ENCODE measurements at places on chromosomes 11 and 22.

DNA sequence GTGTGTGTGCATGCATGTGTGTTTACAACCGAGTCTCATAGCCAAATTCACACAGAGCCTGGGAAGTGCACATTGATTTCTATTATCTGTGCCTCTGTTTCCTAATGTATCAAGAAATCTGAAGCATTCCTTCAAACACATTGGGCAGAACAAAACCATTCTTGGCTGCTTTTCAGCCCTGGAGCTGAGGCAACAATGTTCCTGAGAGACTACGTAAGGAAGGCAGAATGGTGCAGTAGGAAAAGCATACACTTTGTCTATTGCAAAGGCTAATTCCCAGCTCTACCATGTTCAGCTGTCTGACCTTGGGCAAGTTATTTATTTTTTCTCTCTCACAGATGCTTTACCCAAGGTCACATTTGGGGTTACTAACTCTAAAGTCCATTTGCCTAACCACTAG, 575.5 kb downstream of the SOX6 start:
- no peak for DNase-seq

DNA sequence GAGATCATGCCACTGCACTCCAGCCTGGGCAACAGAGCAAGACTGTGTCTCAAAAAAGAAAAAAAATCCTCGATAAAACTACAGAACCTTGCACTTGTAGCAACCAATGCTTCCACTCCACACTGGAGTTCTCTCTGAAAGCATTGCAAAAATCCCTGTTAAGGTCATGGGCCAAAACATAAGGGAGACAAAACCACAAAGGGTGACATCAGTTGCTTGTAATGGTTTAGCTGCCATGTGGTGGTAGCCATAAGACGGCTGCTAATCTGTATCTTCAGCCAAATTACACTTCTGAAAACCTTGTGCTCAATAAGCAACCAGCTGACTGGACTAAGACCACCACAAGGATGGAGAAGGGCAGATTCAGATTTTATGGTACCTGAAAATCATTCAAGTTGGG, 20.6 kb upstream of the TPH1 start:
- peak; percentile 14 for DNase-seq

DNA sequence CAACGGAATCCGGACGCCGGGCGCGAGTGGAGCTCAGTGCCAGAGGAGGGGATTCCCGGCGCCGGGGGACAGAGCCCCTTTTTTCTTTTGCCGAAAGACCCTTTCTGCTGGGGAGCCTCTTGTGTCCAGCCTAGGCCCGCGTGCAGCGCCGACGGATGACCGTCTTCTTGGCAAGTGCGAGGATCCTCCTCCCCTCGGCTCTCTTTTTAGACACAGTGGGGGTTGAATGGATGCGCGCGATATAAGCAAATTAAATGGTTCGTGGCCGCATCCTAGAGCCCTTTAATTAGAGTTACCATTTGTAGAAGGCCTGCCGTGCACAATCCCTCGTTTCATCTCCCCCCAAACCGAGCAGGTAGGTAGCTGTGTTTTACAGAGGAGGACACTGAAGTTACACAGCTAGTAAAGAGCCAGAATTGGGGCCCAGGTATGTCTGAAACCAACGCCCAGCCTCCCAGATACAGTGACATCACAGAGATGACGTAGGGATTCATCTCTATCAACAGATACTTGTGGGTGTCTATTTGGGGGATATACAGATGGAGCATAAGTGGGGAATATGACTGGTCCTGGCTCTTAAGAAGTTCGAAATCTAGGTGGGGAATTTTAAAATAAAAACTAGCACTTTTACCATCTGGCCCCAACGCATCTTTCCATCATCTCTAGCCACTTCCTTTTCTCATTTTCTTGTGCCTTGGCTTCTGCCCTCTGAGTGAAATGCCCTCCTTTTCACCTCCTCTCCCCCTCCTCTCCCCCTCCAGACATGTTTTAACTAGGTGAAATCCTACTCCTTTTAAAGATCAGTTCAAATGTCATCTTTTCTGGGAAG, 875 bp downstream of the TCP11L1 start:
- peak; percentile 27 for DNase-seq

DNA sequence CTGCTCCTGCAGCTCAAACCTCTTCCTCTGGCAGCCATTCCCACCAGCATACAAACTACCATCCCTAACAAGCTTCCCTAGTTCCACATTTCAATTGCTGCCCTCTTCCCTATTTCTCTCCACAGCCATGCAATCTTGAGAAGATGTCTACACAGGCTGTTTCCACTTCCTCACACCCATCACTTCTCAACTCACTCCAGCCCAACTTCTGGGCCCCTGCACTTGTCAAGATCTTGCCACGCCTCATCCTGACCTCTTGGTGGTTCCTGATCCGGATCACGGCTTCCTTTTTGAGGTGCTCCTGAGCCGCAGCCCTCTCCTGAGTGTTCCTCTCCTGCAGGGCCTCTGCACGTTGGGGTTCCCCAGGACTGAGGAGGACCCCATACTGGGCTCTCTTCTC, 22.6 kb downstream of the RPL27A start:
- DNase-seq: no peak

DNA sequence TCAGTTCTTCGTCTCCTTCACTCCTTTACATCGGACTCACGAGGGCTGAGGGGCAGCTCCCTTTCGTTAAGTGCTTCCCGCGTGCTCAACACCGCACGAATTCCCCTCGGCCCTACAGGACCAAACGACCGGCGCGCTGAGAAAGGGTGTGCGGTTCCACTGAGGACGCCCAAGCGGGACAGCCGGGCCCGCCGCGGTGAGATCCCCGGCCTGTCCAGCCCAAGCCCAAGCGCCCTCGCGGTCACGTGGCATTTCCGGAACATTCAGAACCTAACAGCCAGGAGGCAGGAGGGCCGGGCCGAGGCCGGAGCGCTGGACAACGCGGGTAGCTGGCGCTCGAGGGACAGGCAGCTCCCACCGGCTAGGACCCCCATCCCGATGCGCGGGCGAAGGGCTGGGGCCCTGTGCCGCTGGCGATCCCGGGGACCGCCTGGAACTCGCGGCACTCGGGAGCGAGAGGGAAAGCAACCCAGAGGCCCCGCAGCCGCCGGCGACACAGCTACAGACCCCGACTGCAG, 737 bp upstream of the STIP1 start:
- DNase-seq: peak; percentile 91

DNA sequence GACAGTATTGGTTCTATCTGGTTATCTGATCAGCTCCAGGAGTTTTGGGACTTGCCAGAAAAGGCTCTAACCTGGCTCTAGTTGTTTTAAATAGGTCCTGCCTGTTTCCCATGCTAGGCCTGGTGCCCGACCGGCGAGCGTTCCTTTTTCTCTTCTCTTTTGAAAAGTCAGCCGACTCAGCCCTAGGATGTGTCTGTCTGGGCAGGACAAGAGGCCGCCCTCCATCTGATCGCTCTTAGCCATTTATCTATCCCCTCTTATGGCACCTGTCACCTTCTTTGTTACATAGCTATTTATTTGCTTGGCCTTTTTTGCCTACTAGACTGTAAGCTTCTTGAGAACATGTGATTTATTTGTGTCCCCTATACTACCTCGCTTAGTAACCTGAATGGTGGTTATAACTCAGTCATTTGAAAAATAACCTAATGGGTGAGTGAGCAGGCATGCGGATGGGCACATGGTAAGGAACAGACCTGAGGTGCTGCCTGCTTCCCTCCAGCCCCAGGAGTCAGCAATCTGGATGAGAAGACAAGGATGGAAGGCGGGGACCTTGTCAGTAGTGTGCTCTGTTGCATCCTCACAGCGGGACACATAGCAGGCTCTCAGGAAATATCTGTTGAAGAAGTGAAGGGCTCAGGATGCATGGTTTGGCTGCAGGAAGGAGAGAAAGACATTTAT, 108.4 kb downstream of the ZBTB16 start:
- DNase-seq: no peak

GRCh38 chr11:70505761-70506657, 107.7 kb downstream of the CTTN start:
- no peak for DNase-seq

GRCh38 chr22:24305260-24305692, 34.6 kb downstream of the SPECC1L start:
- peak; percentile 33 for DNase-seq

DNA sequence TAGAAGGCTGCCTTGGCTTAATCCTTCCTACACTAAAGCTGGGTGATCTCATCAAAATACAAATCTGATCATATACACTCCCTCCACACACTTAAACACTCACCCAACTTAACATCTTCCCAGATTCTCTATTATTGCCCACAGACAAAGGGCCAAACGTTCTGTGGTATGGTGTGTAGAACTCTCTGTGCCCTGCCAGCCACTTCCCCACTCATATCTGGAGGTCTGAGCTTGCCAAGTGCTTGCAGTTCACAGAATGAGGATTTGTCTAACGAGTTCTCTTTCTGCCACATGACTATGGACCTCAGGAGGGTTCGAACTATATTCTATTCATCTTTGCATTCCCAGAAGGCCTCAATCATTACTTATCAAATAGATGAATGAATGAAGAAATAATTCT, 77.6 kb downstream of the MPPED2 start:
- no peak for DNase-seq

DNA sequence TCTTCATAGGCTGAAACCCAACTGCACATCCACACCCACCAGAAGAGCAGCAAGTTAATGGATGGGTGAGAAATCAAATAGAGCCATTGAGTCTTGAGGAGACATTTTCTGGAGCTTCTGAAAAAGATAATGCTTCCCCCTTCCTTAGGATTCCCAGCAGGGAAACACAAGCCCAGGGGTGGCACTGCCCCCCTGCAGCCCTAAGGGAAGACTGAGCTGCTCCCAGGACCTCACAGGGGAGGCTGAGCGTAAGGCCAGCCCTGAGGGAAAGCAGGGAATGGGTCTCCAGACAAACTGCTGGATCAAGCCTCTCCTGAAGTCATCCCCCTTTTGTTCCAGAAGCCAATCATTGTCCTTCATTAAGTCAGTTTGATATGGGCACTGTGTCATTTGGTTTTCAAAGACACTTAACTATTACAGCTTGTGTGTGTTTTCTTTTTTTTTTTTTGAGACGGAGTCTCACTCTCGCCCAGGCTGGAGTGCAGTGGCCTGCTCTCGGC, 15.1 kb downstream of the LTO1 start:
- DNase-seq: no peak

GRCh38 chr22:21797444-21798221, 62.0 kb upstream of the YPEL1 start:
- peak; percentile 36 for DNase-seq

DNA sequence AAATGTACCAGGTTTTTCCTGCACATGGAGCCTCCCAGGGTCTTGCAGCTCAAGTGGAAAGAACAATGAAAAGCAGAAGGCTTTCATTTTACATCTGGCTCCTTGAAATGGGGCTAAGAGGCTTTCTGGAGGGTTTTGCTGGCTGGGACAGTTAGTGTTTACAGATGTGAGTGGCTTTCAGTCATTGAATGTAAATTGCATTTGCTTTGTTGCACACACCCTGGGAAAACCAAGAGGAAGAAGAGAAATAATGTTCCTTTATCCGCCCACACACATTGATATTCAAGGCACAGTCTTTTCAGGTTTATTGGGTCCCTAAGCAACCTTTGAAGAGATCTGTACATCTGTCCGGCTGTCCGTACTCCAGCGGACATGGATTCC, 144.5 kb downstream of the SPON1 start:
- no peak for DNase-seq

DNA sequence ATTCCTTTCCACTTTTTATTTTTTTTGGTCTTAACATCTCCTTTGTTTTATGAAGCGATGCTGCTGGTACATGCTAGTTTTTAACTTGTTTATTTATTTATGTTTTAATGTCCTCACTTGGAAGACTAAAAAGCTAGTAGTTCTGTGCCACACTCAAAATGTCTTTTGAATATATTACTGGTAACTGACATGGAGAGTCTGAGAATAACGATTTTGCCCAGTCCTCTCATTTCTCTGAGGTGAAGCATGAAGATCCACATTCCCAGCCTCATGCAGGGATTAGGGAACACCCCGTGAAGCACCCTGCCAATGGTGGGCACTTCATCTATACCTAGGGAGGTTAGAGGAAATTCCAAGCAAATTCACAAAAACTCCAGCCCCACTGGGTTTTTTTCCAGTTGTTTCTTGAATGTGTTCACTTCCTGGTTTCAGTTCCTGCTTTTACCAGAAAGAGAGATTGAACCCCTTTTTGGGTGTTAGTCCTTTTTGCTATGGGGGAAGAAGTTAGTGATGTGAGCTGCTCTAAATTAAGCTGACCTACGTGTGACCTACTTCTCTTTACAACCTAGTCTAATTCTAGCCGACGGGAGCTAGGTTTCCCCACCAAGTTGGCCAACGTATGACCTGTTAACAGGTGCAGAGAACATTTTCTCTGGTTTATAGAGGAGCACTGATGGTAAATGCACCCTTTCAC, 106.1 kb downstream of the SLC1A2 start:
- no peak for DNase-seq

GRCh38 chr22:37414288-37414687, 13.0 kb downstream of the ELFN2 start:
- no peak for DNase-seq

DNA sequence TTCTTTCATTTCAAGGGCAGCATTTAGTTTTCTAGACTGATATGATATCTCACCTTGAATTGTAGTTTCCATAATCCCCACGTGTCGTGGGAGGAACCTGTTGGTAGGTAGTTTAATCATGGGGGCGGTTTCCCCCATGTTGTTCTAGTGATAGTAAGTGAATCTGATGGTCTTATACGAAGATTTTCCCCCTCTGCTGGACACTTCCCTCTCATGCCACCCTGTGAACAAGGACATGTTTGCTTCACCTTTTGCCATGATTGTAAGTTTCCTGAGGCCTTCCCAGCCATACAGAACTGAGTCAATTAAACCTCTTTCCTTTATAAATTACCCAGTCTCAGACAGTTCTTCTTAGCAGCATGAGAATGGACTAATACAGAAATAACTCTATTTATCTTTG, 851.1 kb upstream of the FAT3 start:
- no peak for DNase-seq

GRCh38 chr11:76166314-76166713, 40.0 kb downstream of the WNT11 start:
- DNase-seq: no peak

DNA sequence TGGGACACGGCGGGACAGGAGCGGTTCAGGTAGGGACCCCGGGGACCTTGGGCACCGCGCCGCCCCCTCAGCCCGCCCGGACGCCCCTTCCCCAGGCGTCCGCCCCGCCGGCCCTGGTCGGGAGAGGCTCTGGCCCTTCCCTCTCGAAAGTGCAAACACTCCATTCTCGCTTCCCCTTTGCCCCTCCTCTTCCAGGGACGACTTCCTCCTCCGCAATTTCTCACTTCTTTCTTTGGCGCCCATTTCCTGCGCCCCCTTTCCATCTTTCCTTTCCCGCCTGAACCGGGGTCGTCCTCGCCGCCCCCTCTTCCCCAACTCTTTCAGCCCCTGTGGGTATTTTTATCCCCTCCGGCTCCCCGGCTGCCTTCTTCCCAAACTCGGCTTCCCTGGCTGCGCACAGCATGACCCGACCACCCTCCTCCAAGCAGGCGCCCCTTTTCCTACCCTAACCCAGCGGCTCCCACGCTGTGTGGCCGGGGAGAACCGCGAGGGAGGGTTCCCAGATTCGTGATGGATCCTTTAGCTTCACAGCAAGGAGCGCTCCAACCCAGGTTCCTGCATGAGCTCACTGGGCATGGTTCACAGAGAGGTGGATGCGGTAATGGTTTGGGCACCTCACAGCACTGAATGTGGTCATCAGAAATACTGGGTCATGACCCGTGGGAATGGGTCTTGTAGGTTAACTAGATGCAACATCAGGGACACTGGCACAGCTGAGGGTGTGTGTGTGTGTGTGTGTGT, 689 bp downstream of the RAB39A start:
- DNase-seq: no peak
